ENCODE measurements at places on chromosomes 11 and 22.

- no peak for DNase-seq
Observed at GRCh38 chr11:46917762-46918082, 628 bp downstream of the LRP4 start.

DNA sequence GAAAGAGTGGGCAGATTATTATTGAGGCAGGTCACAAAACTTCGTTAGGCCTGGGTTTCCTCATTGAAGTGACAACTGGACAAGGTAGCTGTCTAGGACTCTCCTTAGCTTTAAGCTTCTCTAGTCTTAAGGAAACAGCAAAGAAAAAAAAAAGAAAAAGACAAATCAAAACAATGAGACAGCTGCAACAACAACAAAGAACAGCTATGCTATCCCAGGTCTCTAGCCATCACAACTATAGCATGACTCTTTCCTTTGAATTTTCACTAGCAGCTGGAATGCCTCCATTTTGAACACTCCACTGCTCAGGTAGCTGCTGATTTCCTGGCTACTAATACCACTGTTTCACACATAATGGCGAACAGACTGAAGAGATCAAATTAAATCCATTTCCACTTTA is 302.4 kb upstream of the SORL1-AS1 start:
- no peak for DNase-seq

- DNase-seq: no peak
Observed at GRCh38 chr22:23060612-23061400, 9.5 kb upstream of the GNAZ start.

DNA sequence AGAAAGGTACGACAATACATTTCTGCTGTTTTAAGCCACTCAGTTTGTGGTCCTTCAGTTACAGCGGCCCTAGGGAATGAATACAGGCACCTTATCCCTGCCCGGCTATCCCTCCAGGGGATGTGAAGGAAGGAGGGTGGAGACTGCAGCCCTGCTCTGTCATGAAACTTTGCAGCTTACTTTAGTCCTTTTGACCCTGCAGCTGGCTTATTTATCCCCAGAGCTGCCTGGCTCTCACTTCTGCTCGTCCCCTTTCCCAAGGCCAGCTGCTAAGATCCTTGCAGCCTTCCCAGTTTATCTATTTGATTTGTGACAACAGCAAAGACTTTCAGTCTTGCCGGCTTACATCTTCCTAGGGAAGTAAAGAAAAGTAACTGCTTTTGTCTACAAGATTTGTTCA is 55.2 kb downstream of the SC5D start:
- DNase-seq: no peak

DNA sequence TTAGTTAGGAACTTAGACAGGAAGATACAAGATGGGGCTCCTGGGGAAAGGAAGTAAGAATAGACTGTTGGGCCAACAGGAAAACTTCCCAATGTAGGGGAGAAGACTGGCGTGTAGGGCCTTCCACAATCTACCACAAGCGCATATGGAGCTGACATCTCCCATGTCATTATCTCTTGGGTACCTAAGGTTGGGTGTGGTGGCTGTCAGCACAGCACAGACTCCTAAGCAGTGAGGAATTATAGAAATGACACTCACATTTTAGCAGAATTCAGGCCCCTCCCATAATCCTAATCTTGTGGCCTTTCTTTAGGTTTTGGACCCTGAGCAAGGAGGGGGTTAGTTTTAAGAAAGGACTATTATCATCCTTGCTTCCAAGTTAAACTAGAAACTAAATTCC is 11.6 kb downstream of the TRIM21 start:
- no peak for DNase-seq

DNA sequence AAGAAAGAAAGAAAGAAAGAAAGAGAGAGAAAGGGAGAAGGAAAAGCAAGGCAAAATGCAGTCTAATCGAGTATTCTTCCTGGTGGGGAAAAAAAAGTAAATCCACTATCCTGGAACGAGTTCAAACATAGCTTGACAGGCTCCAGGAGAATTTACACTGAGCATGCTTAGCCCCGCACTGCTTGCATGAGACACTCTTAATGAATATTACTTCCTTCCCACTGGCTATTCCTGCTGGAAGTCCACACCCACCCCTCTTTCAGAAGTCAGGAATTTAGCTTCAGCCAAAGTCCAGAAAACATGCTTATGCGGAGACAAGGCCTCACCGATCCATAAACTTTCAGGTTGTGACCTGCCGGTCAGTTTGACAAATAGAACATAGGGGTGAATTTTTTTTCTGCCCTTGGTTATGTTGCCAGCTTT is 251.8 kb upstream of the BLID start:
- no peak for DNase-seq

GRCh38 chr11:129652835-129653234 is 162.8 kb upstream of the TMEM45B start:
- DNase-seq: no peak

- DNase-seq: no peak
Observed at GRCh38 chr11:28833670-28834069, 725.5 kb downstream of the METTL15 start.

- no peak for DNase-seq
Observed at GRCh38 chr11:122491509-122491908, 164.0 kb upstream of the UBASH3B start.

GRCh38 chr22:22682807-22683667 is 38.6 kb downstream of the GGTLC2 start:
- no peak for DNase-seq

DNA sequence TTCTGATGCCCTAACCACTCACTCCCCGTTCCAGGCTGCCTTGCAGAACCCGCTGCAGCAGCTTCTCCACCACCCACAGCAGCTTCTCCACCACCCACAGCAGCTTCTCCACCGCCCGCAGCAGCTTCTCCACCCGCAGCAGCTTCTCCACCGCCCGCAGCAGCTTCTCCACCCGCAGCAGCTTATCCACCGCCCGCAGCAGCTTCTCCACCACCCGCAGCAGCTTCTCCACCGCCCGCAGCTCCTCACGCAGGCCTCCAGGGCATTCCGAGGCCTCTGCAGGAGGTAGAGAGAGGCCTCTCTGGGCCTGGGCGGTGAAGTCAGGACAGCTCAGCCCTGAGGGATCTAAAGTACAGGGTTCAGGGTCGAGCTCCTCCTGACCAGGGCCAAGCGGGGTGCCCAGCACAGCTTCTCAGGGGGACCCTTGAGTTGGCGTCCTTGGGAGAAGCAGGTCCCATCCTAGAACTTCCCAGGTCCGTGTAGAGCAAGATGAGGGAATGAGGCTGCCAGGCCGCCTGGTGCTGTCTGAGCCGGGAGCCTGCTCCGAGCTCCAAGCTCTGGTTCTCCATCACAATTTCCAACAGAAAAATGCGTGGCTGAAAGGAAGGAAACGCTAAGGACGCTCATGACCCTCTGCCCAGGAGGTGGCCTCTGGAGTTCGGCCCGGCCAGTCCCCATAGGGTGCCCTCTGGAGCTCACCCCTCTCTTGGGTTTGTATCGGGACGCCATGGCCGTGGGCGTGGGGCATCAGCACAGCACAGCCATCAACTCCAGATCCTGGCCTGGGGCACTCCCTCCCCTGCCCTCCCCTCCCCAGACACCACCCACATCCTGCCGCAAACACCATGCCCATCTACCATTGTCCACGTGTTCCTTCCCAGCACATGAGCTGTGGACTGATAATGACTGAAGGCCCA is 528.6 kb downstream of the BRD1 start:
- DNase-seq: no peak

- DNase-seq: peak; percentile 69
Observed at GRCh38 chr11:6568191-6568918, 35.1 kb downstream of the RRP8 start.

GRCh38 chr22:30425616-30426387 is at the start of gene MTFP1:
MTFP1 (plus strand) TSS chr22:30425768; CDS start chr22:30425880, 112 bp downstream.
- no peak for DNase-seq

- no peak for DNase-seq
Observed at GRCh38 chr11:118223570-118223969, 1.2 kb downstream of the JAML start.

- DNase-seq: no peak
Observed at GRCh38 chr11:117717485-117718314, 79.3 kb downstream of the DSCAML1 start.

- no peak for DNase-seq
Observed at GRCh38 chr11:31233425-31233824, 136.1 kb downstream of the DCDC1 start.

DNA sequence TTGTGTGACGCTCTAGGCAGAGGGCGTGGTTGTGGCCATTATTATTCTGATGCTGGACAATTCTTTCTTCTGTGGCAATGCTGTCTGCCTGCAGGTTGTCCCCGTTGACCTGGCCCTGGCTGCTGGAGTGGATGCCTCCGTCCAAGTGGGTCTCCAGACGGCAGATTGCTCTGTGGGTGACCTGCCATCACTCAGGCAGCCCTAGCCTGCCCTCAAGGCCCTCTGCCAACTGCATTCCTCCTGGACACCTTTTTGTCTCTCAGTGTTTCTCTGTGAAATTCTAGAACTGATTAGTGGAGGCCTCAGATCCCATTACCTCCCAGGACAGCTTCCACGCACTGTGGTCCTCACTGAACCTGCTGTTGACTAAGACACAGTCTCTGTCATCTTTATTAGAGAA is 86.7 kb downstream of the TBC1D22A start:
- no peak for DNase-seq

- DNase-seq: no peak
Observed at GRCh38 chr11:13375798-13376197, 87.2 kb downstream of the BTBD10 start.

- no peak for DNase-seq
Observed at GRCh38 chr11:92751594-92751993, 217.9 kb upstream of the MTNR1B start.

DNA sequence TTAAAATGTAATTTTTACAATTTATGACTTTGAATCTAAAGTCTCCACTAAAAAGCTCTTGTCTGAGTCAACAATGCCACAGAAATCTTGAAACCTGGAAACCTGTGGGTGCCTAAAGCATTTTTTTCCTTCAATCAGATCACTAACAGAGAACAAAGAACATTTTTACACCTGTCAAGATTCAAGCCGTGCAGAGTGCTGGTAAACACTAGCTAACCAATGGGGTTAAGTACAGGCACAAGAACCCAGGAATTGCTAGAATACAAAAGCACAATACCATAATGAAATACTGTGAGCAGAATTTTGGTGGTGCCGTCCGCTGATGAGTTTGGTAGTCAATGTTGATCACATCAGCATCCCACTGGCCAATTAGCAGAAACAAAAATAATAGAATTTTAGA is 380.3 kb upstream of the PITPNB start:
- DNase-seq: no peak

- DNase-seq: no peak
Observed at GRCh38 chr11:58503361-58503856, 4.5 kb downstream of the OR5B21 start.

DNA sequence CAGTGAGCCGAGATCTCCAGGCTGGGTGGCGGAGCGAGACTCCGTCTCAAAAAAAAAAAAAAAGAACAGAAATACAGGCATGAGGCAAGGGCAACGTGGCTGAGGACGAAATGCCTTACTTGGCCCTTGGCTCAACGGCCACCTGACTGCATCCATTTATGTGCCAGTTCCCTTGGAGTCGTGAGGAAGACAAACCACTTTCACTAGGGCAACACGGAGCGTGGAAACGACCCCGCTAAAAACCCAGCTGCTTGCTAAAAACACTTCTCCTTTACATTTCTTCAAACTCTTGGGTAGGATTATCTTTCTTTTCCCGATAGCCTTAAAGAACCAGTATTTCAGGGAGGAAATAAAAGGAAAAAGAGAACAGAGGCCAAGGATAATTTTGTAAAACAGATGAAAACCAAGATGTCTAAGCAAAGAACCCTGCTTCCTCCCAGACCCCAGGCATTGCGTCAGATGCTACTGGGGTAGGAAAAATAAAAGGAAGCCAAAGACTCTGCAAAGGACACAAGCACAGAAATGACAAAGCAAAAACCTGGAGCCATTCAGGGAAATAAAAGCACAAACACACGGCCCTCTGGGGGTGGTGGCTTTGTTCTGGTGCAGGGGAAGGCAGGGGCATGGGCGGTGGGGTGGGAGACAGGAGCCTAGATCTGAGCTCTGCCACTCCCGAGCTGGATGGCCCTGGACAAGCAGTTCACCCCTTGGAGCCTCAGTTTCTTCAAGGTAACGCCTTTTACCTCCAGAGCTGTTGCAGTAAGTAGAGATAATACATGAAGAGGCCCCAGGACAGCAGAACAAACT is 37.0 kb downstream of the PC start:
- no peak for DNase-seq

GRCh38 chr11:45543808-45544422 is 121.5 kb downstream of the CHST1 start:
- no peak for DNase-seq

DNA sequence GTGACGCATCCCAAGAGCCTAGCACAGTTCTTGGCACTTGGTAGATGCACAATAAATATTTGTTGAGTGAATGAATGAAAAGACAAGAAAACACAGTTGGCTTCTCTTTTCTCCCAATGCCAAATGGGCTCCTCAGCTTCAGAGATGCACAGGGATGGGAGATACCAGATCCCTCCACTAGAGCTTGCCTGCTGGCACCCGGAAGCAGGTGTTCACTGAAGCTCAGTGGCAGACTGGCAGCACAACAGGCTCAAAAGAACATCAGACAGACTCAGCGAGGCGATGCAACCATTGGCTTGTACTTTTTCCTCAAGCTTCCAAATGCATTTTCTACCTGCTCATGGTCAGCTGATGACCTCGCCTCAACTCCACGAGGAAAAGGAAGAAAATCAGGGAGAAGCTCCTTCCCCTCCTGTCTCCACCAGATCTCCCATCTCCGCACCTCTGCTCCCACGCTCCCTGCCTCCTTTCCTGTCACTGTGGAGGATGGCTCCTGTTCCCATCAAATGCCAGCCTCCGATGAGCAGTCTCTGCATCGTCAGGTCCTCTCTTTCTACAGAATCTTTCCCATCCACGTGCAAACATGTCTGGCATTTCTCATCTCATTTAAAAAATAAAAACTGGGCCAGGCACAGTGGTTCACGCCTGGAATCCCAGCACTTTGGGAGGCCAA is 5.8 kb downstream of the RAPSN start:
- no peak for DNase-seq

DNA sequence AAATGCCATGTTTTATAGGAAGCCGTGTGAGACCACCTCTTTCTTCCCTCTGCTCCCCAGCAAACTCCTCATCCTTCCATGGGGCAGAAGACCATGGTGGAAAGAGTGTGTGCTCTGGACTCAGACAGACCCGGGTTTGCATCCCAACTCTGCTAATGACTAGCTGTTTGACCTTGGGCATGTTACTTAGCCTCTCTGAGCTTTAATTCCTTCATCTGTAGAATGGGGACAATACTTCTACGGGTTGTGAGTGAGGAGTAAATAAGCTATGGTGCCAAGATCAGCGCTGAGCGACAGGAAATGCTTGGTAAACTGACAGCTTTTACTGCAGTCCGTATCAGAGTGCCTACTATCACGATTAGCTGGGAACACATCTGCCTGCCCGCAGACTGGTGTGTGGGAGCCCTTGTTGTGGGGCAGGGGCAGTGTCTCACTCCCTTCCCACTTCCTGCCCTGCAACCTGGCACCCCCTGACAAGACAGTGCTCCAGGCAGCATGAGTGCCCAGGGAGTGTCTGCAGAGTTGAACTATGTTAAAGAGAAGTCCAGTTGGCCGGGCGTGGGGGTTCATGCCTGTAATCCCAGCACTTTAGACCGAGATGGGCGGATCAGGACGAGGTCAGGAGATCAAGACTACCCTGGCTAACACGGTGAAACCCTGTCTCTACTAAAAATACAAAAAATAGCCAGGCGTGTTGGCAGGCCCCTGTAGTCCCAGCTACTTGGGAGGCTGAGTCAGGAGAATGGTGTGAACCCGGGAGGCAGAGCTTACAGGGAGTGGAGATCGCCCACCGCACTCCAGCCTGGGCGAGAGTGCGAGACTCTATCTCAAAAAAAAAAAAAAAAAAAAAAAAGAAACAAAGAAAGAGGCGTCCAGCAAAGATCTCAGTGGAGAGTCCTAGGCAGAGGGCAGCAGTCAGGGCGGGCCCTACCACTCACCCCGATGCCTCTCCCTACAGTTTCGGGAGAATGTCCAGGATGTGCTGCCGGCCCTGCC is 2.2 kb downstream of the SEC14L2 start:
- no peak for DNase-seq
